ENCODE measurements at places on chromosomes 11 and 22.

- DNase-seq, result no peak
These were observed 2.3 kb upstream of the PEX16 start for GRCh38 chr11:45919806-45920530.

DNA sequence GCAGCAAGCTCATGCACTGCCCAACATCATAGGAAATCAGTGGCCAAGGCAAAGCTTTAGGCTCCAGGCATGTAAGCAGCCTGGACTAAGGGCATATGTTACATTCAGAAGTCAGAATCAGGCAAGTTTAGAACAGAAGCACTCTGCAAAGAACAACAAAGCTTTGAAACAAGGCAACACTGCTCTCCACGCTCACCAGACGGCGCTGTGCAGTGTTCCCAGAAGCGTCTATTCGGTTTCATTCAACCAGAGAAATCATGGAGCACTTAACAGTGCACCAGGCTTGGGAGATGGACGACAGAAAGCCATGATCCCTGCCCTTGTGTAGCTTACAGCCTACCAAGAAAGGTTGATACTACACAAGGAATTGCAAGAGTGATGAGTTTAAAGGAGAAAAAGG is 555.8 kb downstream of the BUD13 start:
- peak; percentile 15 for DNase-seq

DNA sequence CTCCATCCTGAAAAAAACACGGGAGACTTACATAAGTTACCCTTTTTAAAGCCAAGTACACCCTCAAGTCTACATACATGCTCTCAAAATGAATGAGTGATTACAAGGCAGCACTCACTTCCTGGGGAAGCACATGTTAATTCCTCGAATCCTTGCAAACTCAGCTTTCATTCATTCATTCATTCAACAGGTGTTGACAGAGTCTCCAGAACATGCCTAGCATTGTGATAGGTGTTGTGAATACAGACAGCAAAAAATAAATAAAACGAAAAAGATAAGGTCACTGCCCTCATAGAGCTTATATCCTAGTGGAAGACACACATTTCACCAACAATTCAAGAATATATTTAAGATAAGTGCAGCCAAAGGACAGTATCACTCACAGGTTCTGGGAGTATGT is 19.7 kb downstream of the MPPED2 start:
- DNase-seq, result no peak

DNA sequence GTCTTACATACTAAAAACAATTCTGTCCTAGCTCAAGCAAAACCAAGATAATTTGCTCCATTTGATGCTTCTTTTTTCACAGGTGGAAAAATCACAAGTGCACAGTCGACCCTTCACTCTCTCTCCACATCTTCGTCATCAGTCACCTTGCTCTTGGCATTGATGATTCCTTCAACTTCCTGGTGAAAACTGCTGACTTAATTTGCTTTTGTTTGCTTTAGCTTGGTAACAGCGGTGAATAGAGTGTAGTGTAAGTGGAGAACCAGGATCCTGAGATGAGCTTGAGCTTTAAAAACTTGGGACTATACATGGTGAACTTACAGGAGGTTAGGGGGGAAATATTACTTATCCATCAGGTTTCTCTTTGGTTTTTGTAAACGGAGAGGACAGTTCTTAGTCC is 331.1 kb upstream of the ARHGAP42 start:
- peak; percentile 24 for DNase-seq

GRCh38 chr11:128904656-128905344 is 13.6 kb downstream of the KCNJ5 start:
- no peak for DNase-seq

DNA sequence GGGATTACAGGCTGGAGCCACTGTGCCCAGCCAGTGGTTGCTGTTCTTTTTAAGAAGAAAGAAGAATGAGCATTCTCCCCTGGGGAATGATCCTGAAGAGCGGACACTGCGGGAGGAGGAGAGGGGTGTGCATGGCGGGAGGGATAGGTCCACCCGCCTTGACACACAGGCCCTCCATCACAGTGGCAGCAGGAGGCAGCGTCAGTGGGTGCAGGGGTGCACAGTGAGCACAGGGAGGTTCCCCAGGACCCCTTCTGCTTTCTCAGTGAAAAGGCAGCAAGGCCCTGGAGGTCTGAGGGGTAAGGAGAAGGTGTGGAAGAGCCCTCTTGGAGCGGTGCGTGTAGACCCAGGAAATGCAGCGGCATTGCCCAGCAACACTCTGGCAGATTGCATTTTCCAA is 28.9 kb upstream of the CBX7 start:
- DNase-seq, result no peak

- no peak for DNase-seq
These were observed 88.1 kb downstream of the RRAS2 start for GRCh38 chr11:14270690-14271542.

DNA sequence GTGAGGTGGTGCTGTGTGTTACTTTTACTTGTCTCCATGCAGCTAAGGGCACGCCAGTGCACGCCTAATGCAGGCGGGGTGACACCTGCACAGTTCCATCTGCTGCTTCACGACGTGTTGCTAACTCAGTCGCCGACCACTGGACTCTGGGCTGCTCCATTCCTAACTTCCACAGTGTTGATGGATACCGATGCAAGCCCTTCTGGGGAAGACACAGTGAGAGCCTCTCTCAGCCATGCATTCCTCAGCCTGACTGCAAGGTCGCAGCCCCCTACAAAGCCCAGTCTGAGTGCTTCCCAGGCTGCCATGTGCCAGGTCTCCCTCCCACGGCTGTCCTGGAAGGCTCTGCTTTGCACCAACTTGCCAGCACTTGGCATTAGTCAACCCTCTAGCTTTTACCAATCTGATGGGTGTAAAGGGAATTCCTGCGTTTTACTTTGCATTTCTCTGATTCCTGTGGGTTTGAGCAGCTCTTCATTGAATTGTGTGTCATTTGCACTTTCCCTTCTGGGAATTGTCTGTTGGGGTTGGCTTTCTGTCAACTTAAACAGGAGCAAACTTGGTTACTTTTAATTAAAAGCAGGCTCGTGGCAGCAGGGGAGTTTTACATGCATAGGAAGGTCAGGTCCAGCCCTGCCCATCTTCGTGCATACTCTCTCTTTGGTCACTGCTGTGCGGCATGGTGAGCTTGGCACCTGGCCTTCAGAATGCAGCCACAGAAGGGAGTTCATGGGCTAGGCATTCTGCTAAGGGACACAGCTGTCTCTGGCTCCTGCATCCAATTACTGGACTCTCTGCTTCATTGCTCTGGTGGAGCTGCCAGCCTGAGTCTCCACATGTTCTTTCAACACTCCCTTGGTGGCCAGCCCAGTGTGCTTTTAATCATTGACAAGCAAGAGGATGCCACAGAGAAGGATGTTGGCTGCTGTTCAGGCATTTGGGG is 34.6 kb upstream of the SHANK2 start:
- DNase-seq, result peak; percentile 85

DNA sequence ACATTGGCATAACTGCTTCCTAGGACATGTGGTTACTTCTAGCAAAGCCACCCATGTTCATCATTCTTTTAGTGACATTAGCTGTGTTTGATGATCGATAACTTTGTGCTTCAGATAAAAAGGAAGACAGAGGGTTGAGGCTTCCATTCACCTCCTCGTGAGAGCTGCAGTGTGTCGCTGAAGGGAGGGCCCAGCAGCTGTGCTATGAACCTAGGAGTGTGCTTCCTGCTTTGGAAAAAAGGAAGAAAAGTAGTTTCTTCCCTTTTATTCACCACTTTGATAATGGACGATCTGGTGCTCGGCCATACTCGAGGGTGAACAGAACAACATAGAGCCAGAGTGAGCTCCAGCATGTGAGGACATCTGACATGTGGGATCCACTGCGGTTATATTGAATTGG is 6.1 kb upstream of the RFPL2 start:
- no peak for DNase-seq

DNA sequence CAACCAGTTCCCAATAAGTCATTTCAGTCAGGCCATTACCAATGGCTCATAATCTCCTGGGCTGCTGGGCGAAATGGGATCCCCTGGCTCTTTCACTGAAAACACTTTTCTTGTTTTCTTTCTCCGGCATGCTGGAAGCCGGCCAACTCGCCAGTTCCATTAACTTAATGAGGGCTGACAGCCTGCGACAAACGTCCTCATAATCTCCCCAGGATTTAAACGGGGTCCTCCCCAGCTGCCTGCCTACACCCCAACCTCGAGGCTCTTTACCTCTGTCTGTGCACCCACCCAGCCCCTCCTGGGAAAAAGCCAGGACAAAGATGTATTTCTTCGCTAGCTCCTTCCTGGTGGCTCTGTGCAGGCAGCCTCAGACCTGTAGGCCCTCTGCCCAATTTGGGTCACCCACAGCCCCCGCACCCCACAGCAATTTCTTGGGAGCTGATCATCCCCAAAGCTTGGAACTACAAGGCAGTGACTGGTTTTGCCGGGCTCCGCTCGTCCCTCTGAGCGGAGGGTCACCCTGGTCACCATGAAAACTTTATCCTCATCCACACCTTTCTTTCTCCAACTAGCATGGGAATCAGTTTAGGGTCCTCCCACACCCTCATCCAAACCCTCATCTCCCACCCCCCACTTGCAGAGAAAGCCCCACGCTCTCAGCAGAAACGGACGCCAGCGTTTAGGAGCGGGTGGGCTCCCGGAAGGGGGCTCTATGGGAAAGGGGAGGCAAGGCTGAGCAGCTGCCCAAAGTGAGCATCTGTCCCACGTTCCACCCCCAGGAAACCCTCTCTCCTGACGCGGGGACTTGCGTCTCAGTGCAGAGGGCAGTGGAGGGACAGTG is 51.1 kb upstream of the KCNQ1OT1 start:
- no peak for DNase-seq

DNA sequence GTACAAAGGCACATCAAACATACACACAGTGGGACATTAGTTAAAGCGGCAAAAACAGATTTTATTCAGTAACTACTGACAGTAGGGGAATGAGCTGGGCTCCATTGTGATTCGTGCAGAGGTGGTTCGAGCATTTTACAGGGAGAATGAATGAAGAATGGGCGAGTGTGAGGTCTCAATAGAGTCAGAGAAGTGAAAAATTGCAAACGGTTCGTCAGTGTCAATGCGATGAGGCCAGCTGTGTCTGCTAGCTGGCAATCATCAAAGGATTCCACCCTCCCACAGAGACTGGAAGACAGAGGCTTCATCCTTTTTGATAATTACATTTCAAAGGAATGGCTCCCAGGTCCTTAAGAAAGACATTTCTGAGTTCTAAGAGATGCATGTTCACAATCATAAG is 17.4 kb downstream of the OR4D9 start:
- DNase-seq, result no peak

DNA sequence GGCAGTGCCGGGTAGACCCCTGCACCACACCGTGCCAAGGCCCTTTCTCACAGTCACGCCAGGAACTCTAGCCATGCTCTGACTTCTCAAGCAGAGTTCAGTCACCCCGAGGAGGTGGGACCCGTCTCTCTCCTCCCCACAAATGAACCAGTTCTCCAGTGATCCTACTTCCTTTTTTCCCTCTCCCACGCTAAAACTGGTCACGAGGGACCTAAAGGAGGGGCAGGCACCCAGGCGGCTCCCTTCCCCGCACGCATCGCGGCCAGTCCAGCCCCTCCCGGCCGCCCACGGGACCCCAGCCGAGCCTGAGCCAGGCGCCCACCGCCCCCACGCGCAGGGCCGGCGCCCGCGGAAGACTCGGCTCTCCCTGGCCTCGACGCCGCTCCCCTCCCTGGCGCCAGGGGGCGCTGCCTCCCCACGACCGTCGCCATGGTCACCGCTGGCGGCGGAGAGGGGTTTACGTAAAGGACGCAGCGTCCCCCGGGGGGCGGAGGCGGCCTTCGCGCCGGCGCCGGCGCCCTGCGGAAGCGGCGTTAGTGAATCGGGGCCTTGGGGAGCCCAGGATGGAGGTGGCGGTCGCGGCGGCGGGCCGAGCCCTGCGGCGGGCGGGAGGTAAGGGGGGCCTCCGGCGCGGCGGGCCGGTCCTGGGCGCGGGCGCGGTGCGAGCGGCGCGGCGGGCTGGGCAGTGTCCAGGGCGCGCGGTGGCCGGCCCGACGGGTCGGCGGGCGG is at the start of gene DAGLA:
Gene DAGLA (plus strand): TSS at position 499 of the 729 bp plus-strand sequence. CDS start 39,765 bp downstream, outside the sequence.
- peak; percentile 33 for DNase-seq

Data from epithelial cell of esophagus (primary cell).